ENCODE measurements at places on chromosomes 2 and 18.

GRCh38 chr2:145484448-145485097, 964.7 kb upstream of the ZEB2 start:
- DNase-seq = no peak

DNA sequence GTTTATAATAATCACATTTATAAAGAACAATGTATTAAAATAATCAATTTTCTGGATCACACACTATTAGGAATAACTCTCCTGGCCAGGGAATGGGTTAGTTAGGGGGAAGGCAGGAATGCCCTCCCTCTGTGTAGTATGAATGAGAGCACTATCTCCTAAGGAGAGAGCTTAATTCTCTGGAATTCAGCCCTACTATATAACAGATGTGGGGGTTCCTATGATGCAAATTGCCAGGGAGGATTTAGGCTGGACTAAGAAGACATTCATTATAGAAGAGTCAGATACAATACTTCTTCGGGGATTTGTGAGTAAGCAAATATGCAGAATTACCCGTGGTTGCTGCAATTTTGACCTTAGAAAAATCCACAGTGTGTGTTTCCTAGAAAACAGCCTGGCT, 250.1 kb upstream of the VRK2 start:
- no peak for DNase-seq

DNA sequence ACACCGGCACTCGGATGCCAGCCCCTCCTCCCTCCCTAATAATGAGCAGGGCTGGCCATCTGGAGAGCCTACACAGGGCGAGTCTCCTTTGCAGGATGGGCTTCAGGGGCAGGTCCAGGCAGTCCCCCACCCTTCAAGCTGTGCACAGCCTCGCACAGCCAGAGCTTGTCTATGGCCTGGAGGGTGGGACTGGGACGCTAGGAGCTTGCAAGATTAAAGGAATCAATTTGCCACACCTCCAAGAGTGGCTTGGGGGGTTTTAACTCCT, 43.9 kb upstream of the OTOF start:
- DNase-seq = no peak

GRCh38 chr2:27095745-27096651, 9.4 kb downstream of the KHK start:
- DNase-seq = no peak

DNA sequence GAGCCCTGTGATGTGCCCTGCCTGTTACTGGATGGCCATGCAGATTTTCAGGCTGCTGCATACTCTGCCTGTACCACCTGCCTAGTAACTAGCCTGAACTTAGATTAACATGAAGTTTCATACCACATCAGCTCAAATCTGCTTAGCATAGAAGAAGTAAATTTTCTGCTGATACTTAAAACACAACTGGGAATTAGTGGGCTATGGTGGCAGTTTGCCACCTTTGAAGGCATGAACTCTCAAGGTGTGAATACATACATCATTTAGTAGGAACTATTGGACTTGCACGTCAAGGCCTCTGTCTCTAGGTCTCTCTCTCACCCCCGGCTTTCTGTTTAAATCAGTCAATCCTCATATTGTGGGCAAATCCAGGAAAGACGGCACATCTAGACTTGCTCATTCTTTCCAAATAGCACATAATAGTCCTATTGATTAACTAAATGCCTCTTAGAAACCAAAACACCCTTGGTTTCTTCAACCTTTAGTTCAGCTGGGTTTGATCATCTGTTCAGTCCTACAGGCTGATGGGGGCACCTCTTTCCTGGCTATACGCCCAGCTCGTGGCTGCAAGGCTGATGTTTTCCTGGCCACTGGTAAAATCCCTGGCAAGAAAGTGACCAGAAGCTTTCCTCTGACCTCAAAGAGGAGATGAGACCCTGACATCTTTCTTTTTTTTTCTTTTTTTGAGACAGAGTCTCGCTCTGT, 58.4 kb downstream of the ALPK2 start:
- DNase-seq = no peak

- no peak for DNase-seq
These were observed 28.3 kb downstream of the MYO3B start for GRCh38 chr2:170206246-170206645.

DNA sequence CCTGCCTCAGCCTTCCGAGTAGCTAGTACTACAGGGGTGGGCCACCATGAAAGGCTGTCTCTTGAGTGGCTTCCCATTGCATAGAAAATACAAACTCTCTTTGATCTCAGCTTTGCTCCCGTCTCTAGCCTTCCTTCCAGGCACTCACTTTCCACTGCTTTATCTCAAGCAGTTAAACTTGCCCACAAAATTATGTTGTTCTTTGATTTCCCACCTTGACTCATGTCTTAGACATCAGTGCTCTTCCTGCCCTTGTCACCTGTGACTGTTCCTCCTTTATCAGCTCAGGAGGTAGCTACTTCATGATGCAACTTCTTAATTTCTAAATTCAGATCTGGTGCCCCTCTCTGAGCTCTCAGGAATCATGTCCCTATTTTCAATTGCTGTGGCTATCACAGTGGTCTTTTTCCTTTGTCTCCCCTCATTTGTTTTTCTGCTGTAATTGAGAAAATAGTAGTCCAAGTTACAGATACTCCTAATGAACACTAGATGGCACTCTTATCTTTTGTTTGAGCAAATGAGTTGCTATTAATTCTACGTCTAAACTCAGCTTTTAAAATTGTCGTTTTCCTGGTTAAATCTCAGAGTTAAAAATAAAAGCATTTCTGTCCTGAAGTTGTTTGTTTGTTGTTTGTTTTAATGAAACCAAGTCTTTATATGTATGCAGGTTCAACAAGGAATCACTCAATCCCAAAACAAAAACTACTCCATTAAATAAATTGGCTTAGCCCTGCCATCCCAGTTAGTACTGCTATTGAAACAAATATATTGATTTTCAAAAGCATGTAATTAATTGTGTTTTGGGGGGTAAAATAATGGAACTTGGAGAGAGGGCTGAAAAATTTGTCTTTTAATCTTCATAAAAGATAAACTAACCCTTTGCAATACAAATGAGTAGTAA, 46.9 kb upstream of the GREB1L start:
- DNase-seq = no peak

GRCh38 chr2:227507963-227508362, 36.0 kb downstream of the AGFG1 start:
- no peak for DNase-seq

DNA sequence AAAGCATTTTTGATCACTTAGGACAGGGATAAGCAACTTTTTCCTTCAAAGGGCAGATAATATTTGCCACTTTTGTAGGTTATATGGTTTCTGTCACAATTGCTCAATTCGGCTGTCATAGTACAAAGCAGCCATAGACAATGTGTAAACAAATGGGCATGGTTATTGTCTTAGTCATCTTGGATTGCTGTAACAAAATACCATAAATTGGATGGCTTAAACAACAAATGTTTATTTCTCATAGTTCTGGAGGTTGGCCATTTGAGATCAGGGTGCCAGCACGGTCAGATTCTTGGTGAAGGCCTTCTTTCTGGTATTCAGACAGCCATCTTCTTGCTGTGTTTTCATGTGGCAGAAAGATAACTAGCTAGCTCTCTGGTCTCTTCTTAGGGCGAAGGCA, 91.2 kb downstream of the TAF4B start:
- DNase-seq = no peak
